SJCRH30 (cell line): ENCODE measurements at places on chromosomes 4 and X. TPM values are rescaled to one million over a fixed set of nuclear protein-coding genes. Genes with fewer than 3 reads are reported as not detected.

NDUFC1 gene
- total RNA-seq, result 40.0 and 44.1 TPM in 2 replicates

GLRB gene
- total RNA-seq, result 4.7 and 5.1 TPM in 2 replicates

FBXW7 gene
- 26.5 and 35.0 TPM in 2 replicates for total RNA-seq

SERTM2 gene
- 0.04 TPM in 1 of 2 replicates, not detected in the other for total RNA-seq

RNF128 gene
- not detected in 2 replicates for total RNA-seq

CTSO gene
- 0.14 and 0.23 TPM in 2 replicates for total RNA-seq

TMSB15C gene
- total RNA-seq, result 3.0 and 5.7 TPM in 2 replicates

SLC16A2 gene
- 46.0 and 49.3 TPM in 2 replicates for total RNA-seq

CLCN4 gene
- total RNA-seq, result 16.5 and 17.2 TPM in 2 replicates

CTAG2 gene
- 4.1 and 4.2 TPM in 2 replicates for total RNA-seq

GPR82 gene
- total RNA-seq, result not detected in 2 replicates

CYBB gene
- not detected in 2 replicates for total RNA-seq

MAGED4 gene
- 28.6 and 34.5 TPM in 2 replicates for total RNA-seq

ENPP6 gene
- not detected in 2 replicates for total RNA-seq

RIPPLY1 gene
- total RNA-seq, result 13.4 and 14.6 TPM in 2 replicates

STOX2 gene
- 5.6 TPM in 2 replicates for total RNA-seq

SPATA4 gene
- total RNA-seq, result 0.06 and 0.56 TPM in 2 replicates

MAGEA1 gene
- not detected in 2 replicates for total RNA-seq

PDLIM5 gene
- total RNA-seq, result 31.5 and 38.9 TPM in 2 replicates

NEIL3 gene
- total RNA-seq, result 14.0 and 15.7 TPM in 2 replicates

STATH gene
- 6.3 and 6.8 TPM in 2 replicates for total RNA-seq

HELQ gene
- 20.0 and 25.9 TPM in 2 replicates for total RNA-seq

MAGEA8 gene
- not detected in 2 replicates for total RNA-seq

CDX4 gene
- total RNA-seq, result not detected in 2 replicates

FREM3 gene
- not detected in 2 replicates for total RNA-seq

UBA1 gene
- 152 and 158 TPM in 2 replicates for total RNA-seq

MTM1 gene
- 5.3 and 6.1 TPM in 2 replicates for total RNA-seq

AR gene
- 14.2 and 15.2 TPM in 2 replicates for total RNA-seq

BEND2 gene
- total RNA-seq, result not detected in 2 replicates

CSAG2 gene
- total RNA-seq, result not detected in 2 replicates

FRMPD4 gene
- not detected in 2 replicates for total RNA-seq

EVC gene
- 13.8 and 14.3 TPM in 2 replicates for total RNA-seq

NRK gene
- total RNA-seq, result 23.7 and 27.7 TPM in 2 replicates

USP17L10 gene
- total RNA-seq, result not detected in 2 replicates

OTUD5 gene
- 17.0 and 19.2 TPM in 2 replicates for total RNA-seq

HTN1 gene
- total RNA-seq, result not detected in 2 replicates

ZCCHC18 gene
- 1.1 and 1.2 TPM in 2 replicates for total RNA-seq
